ENCODE measurements at places on chromosomes 5 and 9.

GRCh38 chr9:124781967-124782660 is 5.2 kb downstream of the OLFML2A start:
- DNase-seq = no peak

GRCh38 chr9:120522032-120522431 is 57.9 kb downstream of the CDK5RAP2 start:
- DNase-seq = no peak

DNA sequence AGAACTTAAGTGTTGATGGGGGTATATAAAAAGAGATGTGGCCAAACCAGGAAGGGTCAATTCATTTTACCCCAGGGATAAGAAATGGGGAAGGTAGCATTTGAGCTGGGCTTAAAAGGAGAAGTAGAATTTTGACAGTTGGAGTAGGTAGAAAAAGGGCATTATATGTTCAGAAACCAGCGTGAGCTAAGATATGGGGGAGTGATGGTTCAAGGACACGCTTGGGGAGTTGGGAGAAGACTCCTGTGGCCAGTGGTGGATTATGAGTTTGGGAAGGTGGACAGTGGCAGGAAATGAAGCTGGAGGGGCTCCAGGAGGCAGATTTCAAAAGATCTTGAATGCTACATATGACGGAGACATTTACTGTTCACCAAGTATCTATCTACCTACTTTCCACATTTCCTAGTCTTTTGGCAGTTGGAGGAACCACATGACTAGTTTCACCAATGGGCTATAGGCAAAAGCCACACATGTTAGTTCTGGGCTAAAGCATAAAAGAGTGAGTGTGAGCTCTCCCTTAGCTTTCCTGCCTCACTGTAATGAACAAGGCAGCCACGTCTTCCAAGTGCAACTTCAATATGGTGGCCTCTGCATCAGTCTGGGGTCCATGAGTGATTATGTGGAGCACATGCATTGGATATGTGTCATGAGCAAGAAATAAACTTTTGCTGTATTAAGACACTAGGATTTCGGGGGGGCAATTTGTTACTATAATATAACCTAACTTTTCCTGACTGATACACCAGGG is 15.7 kb upstream of the GSN start:
- no peak for DNase-seq

GRCh38 chr5:168342151-168342825 is 50.8 kb downstream of the WWC1 start:
- no peak for DNase-seq

DNA sequence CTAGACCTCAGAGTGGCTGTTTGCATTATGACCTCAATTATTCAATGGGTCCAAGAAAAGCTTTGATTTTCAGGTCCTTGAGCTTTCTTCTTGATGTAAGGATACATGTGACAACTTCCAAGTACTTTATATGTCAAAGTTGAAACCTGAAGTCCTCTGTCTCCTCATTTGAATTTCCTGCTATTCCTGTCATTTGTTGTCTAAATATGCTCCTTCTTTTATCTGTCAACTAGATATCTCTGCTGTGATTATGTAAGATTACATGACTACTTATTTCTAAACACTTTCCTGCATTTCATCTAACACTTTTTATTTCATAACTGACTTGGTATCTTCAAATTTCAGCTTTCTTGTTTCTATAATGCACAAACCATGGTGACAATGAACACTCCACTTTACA is 670.0 kb upstream of the FAM174A start:
- DNase-seq = no peak

DNA sequence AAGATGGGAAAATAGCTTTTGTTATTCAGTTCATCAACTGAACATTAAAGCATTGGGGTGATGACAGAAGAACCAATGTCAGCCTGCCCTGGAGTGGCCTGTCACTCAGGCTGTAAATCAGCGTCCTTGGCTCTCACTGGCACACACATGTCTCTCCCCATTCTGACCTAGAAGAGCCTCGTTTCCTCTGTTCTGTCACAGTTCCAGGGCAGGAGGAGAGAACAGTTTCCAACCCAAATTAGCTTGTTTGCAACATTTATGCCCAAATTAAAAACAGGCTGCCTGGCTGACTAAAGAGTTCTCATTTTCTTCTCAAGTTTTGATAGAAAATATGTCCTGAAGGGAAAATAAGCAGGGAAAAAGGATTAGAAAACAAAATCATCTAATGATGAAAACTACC is 520.1 kb downstream of the CHSY3 start:
- no peak for DNase-seq

- peak; percentile 25 for DNase-seq
Observed at GRCh38 chr5:155728146-155728856, 598.7 kb upstream of the SGCD start.

GRCh38 chr5:137901011-137901817 is 12.0 kb downstream of the PKD2L2 start:
- DNase-seq = peak; percentile 63

- DNase-seq = peak; percentile 34
Observed at GRCh38 chr9:113886466-113886865, 10.4 kb downstream of the ZNF618 start.

- no peak for DNase-seq
Observed at GRCh38 chr5:158591301-158591863, 508.3 kb downstream of the EBF1 start.

DNA sequence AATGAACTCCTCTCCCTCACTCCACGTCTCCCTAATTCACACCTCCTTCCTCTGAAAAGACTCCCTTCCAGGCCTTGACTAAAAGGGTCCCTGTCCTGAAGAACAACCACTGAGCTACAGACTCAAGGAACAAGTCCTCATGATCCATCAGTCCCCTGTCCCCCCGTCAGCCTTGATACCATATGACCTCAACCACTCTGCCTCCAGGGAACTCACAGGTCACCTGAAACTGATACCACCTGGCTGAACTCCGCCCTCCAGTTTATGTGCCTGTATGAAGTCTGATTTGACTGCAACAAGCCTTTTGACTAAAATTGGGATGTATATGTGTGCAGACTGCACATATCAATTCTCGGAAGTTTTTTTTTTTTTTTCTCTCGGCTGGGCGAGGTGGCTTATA is 88.7 kb downstream of the UGCG start:
- DNase-seq = no peak

GRCh38 chr5:54523534-54523933 is 6.0 kb downstream of the SNX18 start:
- DNase-seq = no peak

DNA sequence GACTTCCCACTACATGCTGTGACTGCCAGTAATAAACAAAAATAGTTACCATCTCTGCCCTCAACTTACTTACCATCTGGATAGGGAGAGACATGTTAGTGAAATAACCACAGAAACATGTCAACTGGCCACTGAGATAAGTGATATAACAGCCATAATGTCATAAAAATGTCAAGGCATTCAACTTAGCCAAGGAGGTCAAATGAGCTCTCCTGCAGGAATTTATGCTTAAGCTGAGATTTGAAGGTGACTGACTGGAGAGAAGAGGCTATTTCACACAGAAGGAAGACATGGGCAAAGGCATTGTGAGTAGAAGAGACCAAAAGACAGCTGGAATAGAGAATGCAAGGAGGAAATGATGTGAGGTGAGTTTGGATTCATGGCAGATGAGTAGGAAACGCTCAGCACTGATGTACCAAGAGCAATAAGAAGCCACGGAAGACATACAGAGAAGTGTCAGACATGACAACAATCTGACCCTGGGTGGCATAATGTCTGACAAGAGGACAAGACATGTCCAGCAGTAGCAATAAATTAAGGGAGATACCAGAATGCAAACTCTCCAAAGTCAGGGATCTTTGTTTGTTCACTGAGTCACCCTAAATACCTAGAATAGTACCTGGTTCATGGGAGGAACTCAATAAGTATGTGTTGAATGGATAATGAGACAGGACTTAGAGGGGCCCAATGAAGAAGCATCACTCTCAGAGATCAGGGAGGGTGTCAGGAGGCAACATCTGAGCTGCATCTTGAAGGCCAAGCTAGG is 318.8 kb downstream of the ACTL7B start:
- no peak for DNase-seq

- DNase-seq = peak; percentile 16
Observed at GRCh38 chr9:114413861-114414301, 26.1 kb upstream of the AKNA start.

DNA sequence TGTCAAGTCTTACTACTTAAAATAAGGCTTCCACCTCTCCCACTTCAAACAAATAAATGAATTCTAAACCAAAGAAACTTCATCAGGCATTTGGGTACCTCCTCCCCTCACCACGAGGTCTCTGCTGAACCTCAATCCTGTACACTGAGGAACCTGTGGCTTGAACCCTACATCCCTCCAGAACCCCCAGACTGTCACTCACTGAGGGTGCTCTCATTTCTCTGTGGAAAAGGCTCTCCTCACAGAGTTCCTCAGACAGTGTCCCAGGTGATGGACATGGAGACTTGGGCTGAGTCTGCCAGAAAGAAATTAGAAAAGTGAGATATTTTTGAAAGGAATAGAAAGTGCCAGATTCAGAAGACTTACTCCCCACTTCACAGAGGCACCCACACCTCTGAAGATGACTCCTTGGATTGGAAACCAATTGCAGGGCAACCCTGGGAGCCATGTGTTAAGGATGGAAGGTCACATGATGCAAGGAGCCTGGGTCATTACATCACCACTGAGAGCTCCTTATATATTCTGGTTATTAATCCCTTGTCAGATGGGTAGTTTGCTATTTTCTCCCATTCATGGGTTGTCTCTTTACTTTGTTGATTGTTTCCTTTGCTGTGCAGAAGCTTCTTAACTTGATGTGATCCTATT is 19.8 kb downstream of the MLANA start:
- no peak for DNase-seq

GRCh38 chr9:109037946-109038715 is 24.8 kb upstream of the CTNNAL1 start:
- DNase-seq = no peak

GRCh38 chr9:36987891-36988290 is 46.2 kb downstream of the PAX5 start:
- no peak for DNase-seq

GRCh38 chr9:127890053-127890452 is 9.3 kb downstream of the ST6GALNAC6 start:
- no peak for DNase-seq
